Activated CD4-positive, alpha-beta memory T cell treated with anti-CD3 and anti-CD28 coated beads, Interleukin-2, amount 10 ng/mL, durations not matched to agents 7 days and 5 days (primary cell): ENCODE measurements at places on chromosomes 5 and 9. TPM values are rescaled to one million over a fixed set of nuclear protein-coding genes. Genes with fewer than 3 reads are reported as not detected.

DAPK1 gene
- 0.50 TPM for total RNA-seq

CRHBP gene
- total RNA-seq = 0.43 TPM

RAI14 gene
- 0.76 TPM for total RNA-seq

ADAMTSL2 gene
- not detected for total RNA-seq

PCDHB16 gene
- not detected for total RNA-seq

PHF24 gene
- total RNA-seq = not detected

HTR1A gene
- not detected for total RNA-seq

SCAI gene
- total RNA-seq = 7.9 TPM

GALNT10 gene
- total RNA-seq = 40.4 TPM

ISOC1 gene
- total RNA-seq = 16.4 TPM

GARNL3 gene
- total RNA-seq = 0.95 TPM

SLC1A3 gene
- not detected for total RNA-seq
